ENCODE measurements at places on chromosomes 16 and 17. TPM values are rescaled to one million over a fixed set of nuclear protein-coding genes. Genes with fewer than 3 reads are reported as not detected.
A peak's percentile ranks its signal among the peaks of the same experiment; 100 is the strongest.

GRCh38 chr17:32483451-32484019 is 3.3 kb upstream of the CDK5R1 start:
- H3K27ac ChIP-seq = no peak overlapping the region
- peaks cover 51% of the 10 kb centered on the region for H3K36me3 ChIP-seq
- peaks cover 16% of the 10 kb centered on the region for H3K4me1 ChIP-seq
- no peak overlapping the region for H3K4me3 ChIP-seq

- H3K36me3 ChIP-seq = no peaks in the 10 kb centered on the region
- DNase-seq = no peak
- H3K27me3 ChIP-seq = no peaks in the 10 kb centered on the region
- H3K27ac ChIP-seq = no peak overlapping the region
- H3K4me1 ChIP-seq = no peaks in the 10 kb centered on the region
Measured at GRCh38 chr16:14132696-14133048, 61.6 kb downstream of the MRTFB start.

- no peaks in the 10 kb centered on the region for H3K36me3 ChIP-seq
- peaks cover 64% of the 10 kb centered on the region for H3K4me1 ChIP-seq
- H3K27me3 ChIP-seq = no peaks in the 10 kb centered on the region
- DNase-seq = no peak
Measured at GRCh38 chr17:45061606-45062205, 589 bp downstream of the NMT1 start.

DNA sequence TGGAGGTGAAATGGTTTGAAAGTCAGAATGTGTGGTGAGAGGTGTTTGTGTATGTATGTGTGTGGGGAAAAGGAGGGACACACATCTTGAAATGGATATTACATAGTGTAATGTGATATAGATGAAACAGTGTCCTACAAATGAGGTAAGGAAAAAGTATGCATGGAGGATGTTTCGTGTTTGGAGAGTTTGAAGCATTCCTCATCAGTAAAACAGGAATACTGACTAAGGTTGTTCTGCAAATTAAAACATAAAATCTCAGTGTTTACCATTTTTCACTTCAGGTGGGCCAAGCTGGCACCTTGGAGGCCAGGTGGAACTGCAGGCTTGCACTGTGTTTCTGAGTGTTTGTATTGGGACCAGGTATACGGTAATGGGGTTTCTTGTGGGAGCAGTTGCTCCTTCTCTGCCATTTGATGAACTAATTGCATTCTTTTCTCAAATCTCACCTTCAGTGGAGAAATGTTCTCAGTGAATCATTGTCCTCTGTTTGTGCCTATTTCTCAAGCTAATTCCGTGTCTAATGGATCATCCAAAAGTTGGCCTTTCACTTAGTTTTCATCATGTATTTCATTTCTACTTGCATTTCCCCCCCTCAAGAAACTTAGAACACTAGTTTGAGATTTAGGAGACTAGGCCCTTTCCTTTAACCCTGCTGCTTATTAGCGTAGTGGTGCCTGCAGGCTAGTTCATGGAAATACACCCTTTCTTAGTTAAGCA is 8.2 kb upstream of the TBKBP1 start:
- DNase-seq = no peak
- H3K27ac ChIP-seq = no peak overlapping the region
- H3K27me3 ChIP-seq = no peaks in the 10 kb centered on the region
- peaks cover 38% of the 10 kb centered on the region for H3K36me3 ChIP-seq
- H3K4me1 ChIP-seq = peaks cover 20% of the 10 kb centered on the region
- H3K4me3 ChIP-seq = no peak overlapping the region

The ACSM3 gene
- 1.9 TPM for polyA plus RNA-seq

DNA sequence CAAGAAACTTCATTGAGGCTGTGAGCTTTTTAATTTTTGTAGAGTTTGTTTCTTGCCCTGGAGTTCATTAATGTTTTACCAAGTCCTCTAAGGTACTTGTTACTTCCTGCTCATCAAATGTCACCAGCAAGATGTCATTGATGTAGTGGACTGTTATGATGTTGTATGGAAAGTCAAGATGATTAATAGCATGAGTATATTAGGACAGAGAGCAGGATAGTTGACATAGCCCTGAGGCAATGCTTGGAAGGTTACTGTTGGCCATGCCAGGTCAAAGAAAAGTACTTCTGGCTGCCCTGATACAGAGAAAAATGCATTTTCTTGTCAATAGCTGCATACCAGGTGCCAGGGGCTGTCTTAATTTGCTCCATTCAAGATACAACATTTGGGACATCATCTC is 6.7 kb downstream of the KRTAP1-5 start:
- H3K36me3 ChIP-seq = no peaks in the 10 kb centered on the region
- H3K4me1 ChIP-seq = no peaks in the 10 kb centered on the region
- no peak overlapping the region for H3K27ac ChIP-seq
- H3K4me3 ChIP-seq = no peak overlapping the region
- no peaks in the 10 kb centered on the region for H3K27me3 ChIP-seq

The CWC25 gene
- polyA plus RNA-seq = 29.2 TPM

GRCh38 chr16:75481475-75481874 is 13.8 kb downstream of the CHST6 start:
- H3K27ac ChIP-seq = no peak overlapping the region
- H3K4me3 ChIP-seq = no peak overlapping the region
- no peaks in the 10 kb centered on the region for H3K36me3 ChIP-seq
- peaks cover 18% of the 10 kb centered on the region for H3K4me1 ChIP-seq
- no peaks in the 10 kb centered on the region for H3K27me3 ChIP-seq

The PGAP3 gene
- 8.3 TPM for polyA plus RNA-seq

The SEPHS2 gene
- polyA plus RNA-seq = 54.2 TPM

DNA sequence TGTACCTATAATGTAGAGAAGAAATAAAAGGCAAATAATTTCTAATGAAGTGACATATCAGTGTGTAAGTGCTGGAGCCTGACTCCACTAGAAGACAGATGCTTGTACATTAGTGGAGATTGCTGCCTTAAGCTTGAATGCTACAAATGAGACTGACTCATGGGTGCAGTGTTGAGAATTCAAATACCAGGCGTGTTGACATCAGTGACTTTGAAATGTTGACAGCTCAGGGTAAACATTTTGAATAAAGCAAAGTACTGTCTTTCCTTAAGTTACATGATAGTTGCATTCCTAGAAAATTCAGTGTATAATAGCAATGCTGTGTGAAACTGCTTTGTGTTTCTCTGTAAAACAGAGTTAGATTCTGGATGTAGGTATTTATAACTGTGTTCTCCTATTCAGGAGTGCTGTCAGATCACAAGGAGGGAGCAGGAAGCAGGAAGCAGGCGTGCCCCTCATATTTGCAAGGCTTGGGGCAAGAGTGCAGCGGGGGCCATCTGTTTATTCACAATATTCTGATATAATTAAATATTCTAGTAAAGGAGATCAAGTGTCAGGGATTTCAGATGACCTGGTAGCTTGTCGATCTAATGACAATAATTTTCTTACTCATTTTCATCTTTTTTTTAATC is 119.0 kb downstream of the SPECC1 start:
- H3K36me3 ChIP-seq = peaks cover 96% of the 10 kb centered on the region
- H3K4me1 ChIP-seq = no peaks in the 10 kb centered on the region
- no peaks in the 10 kb centered on the region for H3K27me3 ChIP-seq
- no peak overlapping the region for H3K27ac ChIP-seq
- no peak overlapping the region for H3K4me3 ChIP-seq

DNA sequence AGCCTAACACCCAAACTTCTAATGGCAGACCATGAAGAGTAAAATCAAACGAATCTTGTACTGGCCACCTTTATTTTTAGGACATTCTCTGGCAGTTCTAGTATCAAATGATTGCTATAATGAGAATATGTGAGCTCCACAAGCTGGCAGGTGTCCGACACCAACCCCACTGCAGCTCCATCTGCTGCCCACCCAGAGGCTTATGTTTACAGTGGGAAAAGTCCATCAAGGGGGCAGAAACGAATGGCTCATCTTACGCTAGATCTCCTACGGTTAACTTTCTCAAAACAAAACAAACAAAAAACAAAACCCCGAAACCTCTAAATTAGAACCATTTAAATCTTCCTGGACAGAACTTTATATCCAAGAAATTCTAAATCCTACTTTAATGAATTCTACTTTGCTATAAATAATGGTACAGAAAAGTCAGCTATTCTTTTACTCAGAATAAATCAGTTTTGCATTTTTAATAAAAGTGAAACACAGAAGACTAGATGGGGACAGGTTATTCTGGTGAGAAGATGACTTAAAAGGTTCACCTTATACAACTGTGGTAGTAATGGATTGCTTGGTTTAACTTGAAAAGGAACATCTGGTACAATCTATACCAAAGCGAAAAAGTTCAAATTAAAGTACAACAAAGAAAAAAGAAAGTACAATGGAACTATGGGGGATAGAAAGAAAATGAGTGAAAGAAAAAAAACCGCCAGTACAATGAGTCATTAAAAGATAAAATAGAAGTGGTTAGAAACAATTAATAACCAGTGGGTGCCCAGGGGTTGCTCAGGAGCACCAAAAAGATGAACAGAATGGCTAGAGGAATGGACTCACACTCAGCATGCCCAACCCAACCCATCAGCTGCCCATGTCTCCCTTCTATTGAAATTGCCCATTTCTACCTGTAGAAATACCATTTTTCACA is 40.2 kb downstream of the GRB2 start:
- DNase-seq = no peak
- H3K4me3 ChIP-seq = no peak overlapping the region
- H3K27ac ChIP-seq = peak overlapping the region; percentile 53
- peaks cover 26% of the 10 kb centered on the region for H3K4me1 ChIP-seq

Measured in CD14-positive monocyte (primary cell).